Stimulated activated CD8-positive, alpha-beta memory T cell treated with anti-CD3 and anti-CD28 coated beads, Interleukin-4, amount 100 ng/mL, for 1 hour (primary cell): ENCODE measurements at places on chromosomes 7 and 10.
A peak's percentile ranks its signal among the peaks of the same experiment; 100 is the strongest.

DNA sequence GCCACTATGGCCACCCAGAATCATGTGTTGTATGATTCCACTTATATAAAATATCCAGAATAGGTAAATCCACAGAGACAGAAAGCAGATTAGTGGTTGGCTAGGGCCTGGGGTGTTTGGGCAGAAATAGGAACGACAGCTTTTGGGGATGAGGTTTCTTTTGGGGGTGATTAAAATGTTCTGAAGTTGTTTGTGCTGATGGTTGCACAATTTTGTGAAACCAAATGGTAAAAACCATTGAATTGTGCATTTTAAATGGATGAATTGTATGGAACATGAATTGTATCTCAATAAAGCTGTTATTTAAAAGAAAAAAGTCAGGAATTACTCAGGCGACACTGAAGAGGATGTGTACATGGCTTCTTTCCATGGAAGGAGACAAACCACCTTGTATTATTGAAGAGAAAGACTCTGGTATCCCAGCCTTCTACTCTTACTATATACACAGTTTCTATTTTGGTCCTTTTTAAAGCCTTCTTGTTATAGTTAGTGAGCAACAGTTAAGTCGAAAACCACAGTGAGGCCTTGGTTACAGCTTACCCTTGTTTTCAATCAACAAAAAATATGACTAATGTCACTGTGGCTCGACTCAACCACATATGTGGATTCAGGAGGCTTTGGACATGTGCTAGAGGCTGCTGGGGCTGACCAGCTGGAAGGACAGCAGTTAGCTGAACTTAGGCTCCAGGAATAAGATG is 57.1 kb upstream of the KMT2E start:
- DNase-seq: no peak

DNA sequence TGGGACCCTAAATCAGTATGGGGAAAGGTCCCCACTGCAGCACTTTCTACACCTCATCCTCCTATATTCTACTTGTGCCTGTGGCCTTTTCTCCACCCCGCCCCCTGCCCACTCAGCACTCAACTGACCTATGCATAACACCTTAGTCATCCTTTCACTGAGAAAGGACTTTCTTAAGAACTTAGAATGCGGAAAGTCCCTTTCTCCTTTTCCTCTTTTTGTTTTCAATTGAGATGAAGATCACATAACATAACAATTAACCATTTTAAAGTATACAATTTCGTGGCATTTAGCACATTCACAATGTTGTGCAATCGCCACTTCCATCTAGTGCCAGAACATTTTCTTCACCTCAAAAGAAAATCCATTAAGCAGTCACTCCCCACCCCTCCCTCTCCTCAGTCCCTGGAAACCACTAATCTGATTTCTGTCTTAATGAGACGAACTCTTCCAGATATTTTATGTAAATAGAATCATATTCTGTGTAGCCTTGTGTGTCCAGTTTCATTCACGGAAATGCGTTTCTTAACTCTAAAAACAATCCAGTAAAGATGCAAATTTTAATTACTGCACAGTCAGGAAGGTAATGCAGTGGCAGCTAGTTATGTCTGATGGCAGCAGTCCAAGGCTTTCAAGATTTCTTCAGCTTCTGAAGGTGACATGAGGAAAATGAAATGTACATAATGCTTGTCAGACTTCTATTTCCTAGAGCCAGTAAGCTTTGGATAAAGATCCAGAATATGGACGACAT is 41.7 kb downstream of the FAS start:
- no peak for DNase-seq

DNA sequence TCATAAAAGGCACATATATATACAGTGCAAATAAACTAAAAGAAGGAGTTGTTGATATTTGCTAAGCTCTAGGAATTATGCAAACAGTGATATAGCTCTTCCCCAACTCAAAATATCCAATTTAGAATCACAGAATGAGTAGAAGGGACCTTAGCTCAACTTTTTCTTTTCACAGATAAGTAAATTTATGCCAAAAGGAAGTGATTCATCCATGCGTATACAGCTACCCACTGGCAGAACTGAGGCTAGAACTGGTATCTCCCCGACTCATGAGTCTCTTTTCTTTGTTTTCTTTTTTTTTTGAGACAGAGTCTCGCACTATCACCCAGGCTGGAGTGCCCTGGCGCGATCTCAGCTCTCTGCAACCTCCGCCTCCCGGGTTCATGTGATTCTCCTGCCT is 54.2 kb upstream of the SVIL start:
- no peak for DNase-seq

GRCh38 chr10:102927311-102928010 is 9.4 kb downstream of the CNNM2 start:
- DNase-seq: no peak

DNA sequence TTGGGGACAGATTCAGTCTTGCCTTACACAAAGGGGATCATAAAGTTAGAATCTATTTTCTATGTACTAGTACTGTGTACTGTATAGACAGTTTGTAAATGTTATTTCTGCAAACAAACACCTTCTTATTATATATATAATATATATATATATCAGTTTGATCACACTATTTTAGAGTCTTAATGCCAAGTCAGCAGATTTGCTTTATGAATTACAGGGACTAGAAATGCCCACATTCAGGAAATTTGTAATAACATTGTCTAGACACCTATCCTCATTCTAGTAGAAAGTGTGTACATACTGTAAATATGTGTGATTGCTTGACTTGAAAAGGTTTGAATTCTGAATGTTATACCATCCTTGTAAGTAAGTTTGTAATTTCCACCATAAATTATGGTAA is 111.2 kb downstream of the NSUN6 start:
- DNase-seq: no peak

GRCh38 chr10:5534880-5535856 is 10.4 kb downstream of the CALML3 start:
- no peak for DNase-seq

GRCh38 chr7:27553273-27553672 is 109.4 kb downstream of the HIBADH start:
- no peak for DNase-seq

DNA sequence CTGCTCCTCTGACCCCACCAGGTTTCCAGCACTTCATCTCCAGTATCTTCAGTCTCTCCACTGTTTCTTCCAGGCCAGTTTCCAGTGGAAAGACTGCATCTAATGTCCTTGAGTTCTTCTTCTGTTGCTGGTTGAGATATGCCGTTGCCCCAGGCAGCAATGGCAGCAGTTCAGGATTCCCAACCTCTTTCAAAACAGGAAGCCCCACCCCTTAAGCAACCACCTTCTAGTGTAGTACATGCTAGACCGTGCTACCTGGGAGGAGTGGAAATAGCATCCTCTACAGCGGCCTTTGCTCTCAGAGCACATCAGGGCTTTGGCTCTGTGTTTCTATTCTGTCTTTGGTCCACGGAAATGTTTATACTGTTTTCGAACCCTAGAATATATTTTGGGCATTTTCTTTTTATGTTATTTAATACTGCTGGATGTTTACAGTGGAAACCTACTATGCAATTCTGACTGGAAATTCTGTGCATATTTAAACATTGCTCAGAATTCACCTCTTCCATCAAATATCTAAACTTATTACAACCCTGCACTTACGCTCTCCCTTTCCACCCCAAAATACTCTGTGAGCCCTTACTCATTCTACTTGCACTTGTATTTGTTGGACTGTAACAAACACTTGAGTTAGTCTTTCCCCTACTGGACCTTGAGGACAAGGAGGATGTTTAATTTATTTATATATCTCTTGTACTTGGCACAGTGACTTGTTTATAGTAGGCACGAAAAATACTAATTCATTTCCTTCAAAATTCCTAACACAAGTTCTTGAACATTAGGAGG is 8.5 kb upstream of the BPGM start:
- DNase-seq: no peak

- no peak for DNase-seq
Measured at GRCh38 chr10:78664929-78665553, 403.7 kb upstream of the ZMIZ1 start.

DNA sequence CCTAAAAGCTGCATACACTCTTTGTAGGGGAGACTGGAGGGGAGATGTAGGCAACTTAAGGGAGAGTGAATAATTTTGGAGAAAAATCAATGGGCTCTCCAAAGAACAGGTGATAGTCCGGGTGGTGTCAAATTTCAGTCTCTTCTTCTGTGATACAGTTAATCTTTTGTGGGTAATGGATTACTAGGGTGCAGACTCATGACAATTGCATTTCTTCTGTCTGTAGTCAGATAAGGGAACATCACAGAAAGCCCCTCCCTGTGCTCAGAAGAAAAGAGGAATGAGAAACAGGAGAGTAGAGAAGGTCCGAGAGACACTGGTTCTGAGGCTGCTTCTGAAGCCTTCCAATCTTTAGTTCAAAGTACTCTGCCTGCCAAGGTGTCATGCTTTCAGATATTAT is 1140.7 kb upstream of the LRRN3 start:
- no peak for DNase-seq

- DNase-seq: no peak
Measured at GRCh38 chr10:124283949-124284250, 134.8 kb downstream of the OAT start.

- DNase-seq: peak; percentile 80
Measured at GRCh38 chr10:56360967-56361612, at the start of gene ZWINT. Gene ZWINT (minus strand): TSS chr10:56361259. CDS start chr10:56361236, 23 bp downstream.

DNA sequence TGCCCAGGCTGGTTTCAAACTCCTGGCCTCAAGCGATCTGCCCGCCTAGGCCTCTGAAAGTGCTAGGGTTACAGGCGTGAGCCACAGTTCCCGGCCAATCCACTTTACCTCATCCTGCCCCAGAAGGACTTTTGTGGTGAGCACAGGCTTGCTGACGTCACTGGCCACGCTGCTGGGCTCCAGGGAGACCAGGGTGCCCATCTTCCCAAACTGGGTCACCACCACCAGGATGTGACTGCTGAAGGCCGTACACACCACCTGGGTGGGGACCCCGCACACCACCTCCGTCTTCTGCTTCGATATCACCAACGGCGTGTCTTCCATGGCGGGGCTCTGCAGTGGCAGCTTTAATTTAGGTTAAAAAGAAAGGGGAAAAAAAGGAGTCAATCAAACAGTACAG is 816 bp downstream of the PSMG3 start:
- no peak for DNase-seq

DNA sequence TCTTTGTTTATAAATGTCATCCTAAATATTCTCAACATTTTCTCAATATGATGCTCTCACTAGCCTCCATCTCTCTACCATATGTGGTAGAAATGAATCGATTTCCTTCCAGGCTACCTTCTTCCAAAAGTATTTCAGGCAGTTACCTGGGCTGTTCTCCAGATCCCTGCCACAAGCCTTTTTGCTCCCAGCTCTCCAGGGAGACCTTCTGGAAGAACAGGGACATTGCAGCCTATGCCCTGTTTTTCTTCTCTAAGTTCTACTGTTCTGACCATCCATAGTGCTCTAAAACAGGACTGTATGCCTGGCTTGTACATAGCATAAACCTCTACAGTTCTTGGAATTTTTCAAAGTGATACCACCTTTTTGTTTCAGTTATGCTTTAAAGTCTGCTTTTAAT is 552.8 kb downstream of the ANKRD7 start:
- DNase-seq: no peak

- no peak for DNase-seq
Measured at GRCh38 chr7:90298145-90299038, 22.7 kb downstream of the FAM237B start.

GRCh38 chr10:42952349-42952748 is 124.5 kb upstream of the RET start:
- no peak for DNase-seq

GRCh38 chr10:68332259-68333057 is at the start of gene PBLD:
Gene PBLD (minus strand): TSS chr10:68332928. CDS start chr10:68306844, 26,084 bp downstream.
- DNase-seq: peak; percentile 19

DNA sequence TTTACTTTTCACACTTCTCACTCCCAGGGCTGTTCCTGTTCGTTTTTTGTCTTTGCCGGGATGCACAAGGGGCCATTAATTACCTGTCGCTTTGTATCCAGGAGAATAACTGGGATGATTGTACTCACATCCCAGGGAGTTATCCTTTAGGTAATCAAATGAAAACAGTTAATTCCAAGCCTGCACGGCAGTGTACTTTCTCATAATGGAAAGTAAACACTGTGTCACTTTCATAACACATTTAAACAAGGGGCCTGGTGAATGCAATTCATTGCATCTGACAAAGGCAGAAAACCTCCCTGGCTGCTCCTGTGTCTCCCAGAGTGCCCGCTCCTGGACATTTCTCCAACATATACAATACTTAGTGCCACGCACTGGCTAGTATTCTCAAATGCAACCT is 138.7 kb upstream of the CELF2 start:
- DNase-seq: no peak

DNA sequence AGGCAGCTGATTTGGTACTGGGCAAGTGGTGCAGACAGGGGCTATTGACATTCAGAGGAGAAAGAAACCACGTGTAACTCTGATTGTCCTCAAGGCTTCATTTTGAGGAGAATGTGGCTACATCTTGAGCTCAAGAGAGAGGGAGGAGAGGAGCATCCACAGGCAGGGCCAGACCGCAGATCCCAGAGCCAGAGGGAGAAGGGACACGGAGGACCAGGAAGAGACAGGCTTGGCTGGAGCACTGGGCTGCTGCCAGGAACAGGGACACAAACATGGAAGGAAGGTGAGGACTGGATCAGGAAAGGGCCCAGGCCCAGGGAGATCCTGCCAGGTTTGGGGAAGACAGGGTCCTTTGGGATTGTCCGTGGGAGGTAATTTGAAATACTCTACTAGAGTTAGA is 158.3 kb downstream of the GPAM start:
- DNase-seq: no peak

DNA sequence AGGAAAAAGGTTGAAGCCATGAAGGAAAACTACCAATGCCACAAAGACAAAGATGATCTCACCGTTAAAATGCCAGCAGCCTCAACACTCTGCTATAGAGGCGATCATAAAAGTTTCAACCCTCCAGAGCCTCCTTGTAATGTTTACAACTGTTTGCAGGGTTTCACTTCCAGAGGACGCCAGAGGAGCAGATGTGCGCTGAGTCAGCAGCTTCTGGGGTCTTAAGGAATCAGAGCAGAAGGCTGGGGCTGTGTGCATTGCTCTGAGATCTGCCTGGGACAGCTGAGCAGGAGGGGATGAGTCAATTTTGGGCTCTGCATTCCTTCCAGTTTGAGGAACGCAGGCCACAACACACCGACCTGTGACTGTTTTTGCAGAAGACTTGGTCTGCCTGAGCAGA is 98.3 kb downstream of the TMEM130 start:
- DNase-seq: no peak

DNA sequence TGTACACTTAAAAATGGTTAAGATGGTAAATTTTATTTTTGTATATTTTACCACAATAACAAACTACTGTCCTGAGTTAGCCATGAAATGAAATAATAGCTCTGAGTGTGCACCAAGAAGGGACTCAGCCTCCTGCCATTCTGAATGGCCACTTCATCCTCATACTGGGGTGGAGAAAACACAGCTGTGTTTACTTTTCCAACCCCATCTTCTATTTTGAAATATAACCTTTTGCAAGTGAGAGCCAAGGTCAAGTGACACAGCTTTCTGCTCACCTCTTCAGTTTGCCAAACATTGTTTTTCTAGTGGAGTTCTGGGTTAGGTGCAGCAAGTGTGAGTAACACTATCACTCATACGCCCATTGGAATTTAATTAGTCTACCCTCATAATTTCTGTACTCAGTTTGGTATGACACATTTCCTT is 107.4 kb upstream of the GLCCI1 start:
- DNase-seq: no peak
